Hindlimb muscle (tissue), 1 donor: ENCODE measurements at places on chromosomes 7 and 10.

- DNase-seq = no peak
Measured at GRCh38 chr10:83685458-83685857, 453.9 kb upstream of the GHITM start.

DNA sequence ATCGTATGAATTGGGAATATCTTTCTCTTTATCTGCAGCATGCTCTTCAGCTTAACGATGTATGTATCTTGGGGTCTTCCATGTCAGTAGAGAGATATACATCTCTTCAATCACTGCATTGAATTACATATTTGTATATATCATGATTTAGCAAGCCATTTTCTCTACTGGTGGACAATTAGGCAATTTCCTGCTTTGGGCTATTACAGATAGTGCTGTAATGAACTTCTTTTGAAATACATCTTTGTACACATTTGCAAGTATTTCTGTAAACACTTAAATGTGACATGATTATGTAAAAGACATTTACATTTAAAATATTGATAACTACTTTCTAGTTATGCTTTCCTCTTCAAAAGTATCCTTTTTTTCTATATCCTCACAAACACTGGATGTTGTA is 199.0 kb downstream of the PPP1R9A start:
- no peak for DNase-seq

DNA sequence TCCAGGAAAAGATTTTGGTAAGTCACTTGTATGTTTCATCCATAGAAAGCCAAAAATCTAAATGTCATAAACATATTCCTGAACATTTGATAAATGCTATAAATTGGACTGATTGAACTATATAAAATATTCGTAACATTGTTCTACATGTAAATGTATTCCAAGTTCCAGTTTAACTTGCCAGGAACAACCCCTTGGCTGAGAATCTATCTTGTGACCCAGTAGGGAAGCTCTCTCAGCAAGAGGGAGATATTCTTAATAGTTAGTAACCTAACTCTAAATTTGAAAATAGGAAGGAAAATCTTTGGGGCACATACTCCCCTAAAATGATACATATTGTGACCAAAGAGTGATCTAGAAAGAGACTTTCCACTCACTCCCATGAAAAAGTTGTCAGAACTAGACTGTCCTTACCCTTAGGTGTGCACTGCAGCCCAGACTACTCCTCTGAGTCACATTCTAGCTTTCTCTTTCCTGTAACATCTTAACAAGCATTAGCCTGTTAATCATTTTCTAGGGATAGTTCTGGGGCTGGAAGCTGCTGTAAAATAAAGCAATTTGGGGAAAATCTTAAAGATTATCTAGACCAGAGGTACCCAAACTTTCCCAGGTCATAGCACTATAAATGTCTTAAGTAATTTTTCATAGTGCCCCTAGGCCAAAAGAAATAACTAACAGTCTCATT is 73.7 kb upstream of the SKAP2 start:
- no peak for DNase-seq

DNA sequence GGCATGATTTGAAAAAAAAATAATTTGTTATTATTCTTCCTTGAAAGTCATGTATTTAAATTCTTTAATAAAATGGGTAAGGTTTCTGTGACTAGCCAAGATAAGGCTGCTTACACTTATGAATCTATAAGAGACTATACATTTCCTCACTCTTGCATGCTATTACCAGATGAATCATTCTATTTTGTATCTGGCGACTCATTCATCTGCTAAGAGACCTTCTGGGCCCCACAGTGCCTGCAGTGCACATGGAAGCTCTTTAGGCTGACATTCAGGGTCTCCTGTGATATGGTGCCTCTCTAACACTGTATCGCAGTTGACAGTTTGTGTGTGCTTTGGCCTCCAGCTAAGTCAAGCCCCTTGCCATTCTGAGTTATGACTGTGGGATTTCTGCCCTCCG is 121.9 kb downstream of the NRG3 start:
- no peak for DNase-seq

GRCh38 chr7:158473221-158473620 is 114.4 kb downstream of the PTPRN2 start:
- peak; percentile 23 for DNase-seq

GRCh38 chr10:31896968-31897384 is 31.7 kb downstream of the ARHGAP12 start:
- no peak for DNase-seq

- DNase-seq = no peak
Measured at GRCh38 chr7:124954790-124955189, 25.2 kb upstream of the POT1 start.
